ENCODE measurements at places on chromosomes 12 and 14.

GRCh38 chr12:45388545-45388944 is 172.7 kb downstream of the ANO6 start:
- peak; percentile 91 for ATAC-seq

- ATAC-seq: peak; percentile 13
These were observed 40.6 kb downstream of the ACTN1 start for GRCh38 chr14:68938271-68939150.

DNA sequence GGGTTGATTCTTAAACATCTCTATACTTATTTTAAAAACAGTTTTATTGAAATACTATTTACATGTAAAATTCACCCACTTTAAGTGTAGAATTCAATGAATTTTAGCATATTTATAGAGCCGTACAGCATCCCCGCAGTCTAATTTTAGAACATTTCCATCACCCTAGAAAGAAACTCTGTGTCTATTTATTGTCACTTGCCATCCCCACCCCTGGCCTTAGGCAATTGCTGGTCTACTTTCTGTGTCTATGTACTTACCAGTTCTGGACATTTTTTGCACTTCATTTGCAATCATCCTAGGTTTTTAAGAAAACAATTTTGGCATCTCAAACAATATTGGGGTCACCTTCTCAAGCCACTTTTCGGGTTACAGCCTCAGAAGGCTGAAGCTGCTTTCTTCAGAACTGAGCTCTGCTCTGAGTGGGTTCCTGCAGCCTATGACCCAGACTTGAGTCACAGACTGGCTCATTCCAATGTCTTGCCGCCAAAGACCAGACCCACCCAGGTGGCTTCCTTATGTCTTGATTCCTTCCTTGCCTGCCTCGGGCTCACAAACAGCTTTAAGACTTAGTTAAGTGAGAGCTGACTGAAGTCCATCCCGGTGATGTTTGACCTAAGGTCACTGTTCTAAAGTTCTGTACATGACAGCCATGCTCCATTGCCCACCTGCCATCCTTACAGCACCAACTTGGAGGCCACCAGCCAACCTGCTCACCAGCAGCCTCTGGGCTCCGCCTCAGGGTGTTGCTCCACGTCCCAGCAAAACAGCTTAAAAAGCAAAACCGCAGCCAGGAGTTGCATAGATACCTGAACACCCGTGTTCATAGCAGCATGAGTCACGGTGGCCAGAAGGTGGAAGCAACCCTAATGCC is 131.5 kb downstream of the CHST11 start:
- ATAC-seq: peak; percentile 82

GRCh38 chr12:45354399-45354798 is 138.5 kb downstream of the ANO6 start:
- ATAC-seq: no peak

DNA sequence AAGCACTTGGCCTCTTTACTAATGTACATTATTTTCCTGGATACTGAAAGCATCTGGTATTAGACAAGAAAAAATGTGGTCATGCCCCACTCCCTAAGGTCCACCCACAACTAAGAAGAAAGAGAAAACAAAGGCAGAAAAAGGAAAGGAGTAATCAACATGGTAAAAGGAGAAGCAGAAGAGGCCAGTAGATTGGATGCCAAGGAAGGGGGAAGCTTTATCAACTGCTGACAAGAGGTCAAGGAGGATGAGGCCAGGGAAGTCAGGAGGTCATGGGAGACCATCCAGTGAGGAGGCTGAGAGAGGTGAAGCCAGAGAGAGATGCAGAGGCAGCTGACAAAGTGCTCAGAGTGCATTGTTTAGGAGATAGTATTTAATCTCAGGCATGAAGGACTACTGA is 383.5 kb downstream of the ZFP36L1 start:
- ATAC-seq: no peak

DNA sequence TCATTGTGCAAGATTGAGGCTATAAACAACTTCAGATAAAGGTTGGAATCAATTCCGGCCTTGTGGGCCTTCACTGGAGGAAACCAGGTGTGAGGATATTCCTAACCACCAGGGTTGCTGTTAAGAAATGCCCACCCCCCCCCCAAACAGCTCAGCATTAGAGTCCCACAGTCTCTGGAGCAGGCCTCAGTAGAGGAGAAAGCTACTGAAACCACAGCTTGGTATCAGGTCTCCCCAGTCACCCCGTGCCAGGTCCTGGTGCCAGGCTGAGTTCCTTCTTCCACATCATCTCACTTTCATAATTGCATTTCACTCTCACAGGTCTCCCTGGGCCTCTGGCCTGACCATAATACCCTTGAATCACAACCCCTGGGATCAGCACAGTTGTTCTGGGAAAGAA is 12.5 kb downstream of the GALNT6 start:
- ATAC-seq: no peak

DNA sequence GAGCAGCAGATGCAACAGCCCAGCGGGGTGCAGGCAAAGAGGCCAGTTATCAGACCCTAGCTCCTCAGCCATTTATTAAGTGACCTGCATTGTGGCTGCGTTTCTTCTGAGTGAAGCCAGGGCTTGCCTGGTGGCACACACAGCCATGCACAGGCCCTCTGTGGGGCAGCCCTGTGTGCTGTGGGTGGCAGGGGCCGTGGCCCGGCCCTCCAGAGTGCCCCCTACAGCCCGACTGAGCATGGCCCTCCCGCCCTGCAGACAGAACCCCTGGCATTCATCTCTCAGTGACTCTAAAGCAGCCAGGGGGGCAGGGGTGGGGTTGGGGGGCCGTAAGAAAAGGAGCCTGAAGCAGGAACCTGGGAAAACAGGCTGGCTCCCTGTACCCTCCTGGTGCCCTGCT is 226.0 kb upstream of the PWP1 start:
- no peak for ATAC-seq

GRCh38 chr12:132353811-132354210 is 24.4 kb upstream of the GALNT9 start:
- no peak for ATAC-seq

- no peak for ATAC-seq
These were observed 279.9 kb upstream of the SYT1 start for GRCh38 chr12:78584695-78585094.

DNA sequence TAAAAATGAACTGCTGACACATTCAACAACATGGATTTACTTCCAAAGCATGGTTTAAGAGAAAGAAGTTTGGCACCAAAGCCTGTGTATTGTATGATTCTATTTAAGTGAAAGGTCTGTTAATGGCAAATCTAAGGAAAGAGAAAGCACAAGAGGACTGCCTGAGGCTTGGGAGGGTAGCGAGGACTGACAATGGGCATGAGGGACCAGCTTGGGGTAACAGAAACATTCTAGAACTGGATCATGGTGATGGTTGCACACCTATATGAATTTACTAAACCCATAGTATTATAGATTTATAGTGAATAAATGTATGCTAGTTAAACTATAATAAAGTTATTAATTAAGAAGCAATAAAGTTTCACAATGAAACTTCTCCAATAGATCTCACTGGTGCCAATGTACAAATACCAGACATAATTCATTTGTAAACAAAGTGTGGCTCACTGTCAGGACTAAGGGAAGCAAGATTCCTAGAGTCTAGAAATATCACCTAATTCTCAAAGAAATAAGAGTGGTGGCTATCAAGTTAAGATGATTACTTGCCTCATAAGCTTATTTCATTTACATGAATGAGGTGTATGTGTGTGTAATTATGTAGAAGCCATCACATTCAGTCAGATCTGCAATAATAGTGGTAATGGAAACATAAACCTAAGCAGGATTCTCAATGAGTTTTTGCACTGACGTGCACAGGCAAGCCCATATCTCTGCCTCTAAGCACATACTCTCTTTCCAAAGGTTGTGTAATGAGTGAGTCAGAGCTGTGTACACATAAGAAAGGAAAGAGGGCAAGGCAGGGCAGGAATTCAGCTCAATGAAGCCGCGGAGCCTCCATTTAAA is 353.4 kb downstream of the KCNH5 start:
- ATAC-seq: no peak

GRCh38 chr12:6998715-6999451 is 19.4 kb downstream of the LPCAT3 start:
- no peak for ATAC-seq

DNA sequence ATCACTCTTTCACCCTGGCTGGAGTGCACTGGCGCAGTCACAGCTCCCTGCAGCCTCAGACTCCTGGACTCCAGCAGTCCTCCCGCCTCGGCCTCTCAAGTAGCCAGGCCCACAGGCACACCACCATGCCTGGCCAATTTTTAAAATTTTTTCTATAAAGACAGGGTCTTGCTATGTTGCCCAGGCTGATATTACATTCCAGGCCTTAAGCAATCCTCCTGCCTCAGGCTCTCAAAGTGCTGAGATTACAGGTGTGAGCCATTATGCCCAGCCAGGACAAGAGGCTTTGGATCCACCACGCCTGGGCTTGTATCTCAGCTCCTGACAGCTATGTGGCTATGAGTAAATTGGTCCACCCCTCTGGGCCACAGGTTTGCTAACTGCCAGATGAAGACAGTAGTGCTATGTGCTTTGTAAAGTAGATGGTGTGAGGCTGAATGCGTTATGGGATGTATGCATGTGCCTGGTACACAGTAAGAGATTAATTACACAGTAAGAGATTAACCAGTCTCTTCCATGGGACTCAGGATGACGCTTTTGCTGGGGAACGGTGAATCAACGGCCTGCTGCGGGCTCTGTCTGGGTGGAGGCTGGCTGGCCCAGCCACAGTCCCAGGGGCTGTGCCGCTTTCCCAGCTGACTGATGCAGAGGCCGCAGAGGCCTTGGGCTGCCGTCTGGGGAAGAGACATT is 53.3 kb upstream of the NCOR2 start:
- ATAC-seq: peak; percentile 55

DNA sequence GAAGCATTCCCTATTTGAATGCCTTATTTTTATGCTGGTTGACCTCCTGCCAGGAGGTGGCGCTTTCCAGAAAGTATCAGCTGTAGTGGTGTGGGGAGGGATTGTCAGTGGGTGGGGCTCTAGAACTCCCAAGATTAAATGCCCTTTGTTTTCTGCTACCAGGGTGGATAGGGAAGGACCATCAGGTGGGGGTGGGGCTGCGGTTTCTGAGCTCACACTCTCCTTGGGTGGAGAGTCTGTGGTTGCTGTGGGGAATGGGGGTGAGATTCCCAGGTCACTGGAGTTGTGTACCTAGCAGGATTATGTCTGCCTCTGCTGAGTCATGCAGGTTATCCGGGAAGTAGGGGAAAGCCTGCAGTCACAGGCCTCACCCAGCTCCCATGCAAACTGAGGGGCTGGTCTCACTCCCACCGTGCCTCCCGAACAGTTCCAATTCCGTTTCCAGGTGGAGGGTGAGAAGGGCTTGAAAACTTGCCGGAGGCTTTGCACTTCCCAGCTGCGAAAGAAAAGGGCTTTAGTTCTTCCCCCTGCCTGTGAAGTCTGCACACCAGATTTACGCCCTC is 68.3 kb downstream of the ALG10B start:
- no peak for ATAC-seq

DNA sequence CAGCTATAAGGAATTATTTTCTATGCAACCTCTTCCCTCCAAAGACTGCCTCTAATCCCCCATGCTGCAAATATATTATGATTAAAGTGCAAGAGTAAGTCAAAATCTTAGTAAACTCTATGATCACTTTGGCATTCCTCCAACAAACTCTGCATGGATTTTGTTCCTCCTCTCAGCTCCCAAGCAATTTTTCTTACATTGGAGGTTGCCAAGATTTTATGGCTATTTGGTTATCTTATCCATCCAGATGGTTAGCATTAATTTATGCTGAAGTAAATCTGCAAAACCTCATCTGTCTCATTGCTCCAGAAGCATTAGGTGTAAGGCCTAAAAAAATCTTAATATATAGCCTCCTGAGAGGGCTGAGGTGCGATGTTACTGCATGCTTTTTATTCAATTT is 228.1 kb downstream of the CHST11 start:
- peak; percentile 77 for ATAC-seq

- no peak for ATAC-seq
These were observed 27.8 kb downstream of the FBRSL1 start for GRCh38 chr12:132517740-132518100.

DNA sequence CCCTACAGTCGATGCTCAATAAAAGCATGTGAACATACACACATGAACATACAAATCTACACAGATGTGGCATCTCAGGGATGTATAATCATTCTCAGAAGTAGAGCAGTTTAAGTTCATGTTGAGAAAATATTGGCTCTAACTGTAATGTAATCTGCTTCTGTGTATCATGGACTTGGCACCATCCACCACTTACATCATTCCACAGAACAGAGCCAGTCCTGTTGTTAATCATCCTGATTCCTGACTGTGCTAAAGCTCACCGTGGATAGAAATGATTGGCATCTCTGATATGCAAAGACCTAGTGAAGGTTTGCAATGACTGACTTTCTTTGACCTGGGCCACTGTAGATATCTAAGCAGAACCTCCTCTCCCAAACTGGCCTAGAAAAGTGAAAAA is 1141.3 kb downstream of the BCL11B start:
- no peak for ATAC-seq

DNA sequence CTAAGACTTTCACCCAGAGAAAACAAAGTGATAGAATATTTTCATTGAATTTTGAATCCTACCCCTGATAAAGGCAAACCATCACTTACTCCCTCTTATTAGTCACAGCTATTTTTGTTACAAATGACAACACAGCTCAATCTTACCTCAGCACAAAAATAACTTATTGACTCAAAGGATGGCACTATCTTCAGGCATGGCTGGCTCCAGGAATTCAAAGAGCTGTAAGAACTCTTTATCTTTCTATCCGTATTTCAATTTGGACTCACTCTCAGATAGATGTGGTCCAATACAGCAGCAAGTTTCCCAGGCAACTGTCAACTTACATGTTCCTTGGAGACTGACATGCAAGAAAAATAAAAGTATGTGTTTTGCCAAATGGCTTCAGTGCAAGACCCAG is 709.4 kb upstream of the MDGA2 start:
- ATAC-seq: no peak

DNA sequence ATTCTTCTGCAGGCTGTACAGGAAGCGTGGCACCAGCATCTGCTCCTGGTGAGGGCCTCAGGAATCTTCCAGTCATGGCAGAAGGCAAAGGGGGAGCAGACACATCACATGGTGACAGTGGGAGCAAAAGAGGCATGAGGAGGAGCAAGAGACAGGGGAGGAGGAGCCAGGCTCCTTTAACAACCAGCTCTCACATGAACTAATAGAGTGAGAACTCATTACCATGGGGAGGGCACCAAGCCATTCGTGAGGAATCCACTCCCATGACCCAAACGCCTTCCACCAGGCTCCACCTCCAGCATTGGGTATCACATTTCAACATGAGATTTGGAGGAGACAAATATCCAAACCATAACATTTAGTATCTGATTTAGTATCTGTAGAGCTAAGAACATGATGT is 14.7 kb upstream of the TRIM9 start:
- ATAC-seq: no peak

- ATAC-seq: peak; percentile 86
These were observed 213.0 kb downstream of the ADAMTS20 start for GRCh38 chr12:43338848-43339526.

DNA sequence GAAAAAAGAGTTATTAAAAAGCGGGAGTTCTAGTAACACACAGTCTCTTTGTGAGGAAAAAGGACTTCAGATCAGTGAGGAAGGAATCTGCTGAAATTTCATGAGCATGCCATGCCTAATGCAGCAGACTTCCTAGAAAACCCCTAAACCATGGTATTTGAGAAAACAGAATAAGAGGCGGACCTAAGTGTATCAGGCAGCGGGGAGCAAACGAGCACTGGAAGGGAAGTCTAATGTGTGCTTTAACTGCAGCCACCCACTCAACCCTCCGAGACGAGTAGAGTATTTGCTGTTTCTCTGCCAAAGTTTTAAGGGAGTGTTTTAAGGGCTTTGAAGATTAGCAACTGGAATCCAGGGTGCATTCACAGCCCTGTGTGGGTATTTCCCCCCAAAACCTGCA is 36.5 kb downstream of the ACADS start:
- no peak for ATAC-seq

GRCh38 chr14:75452900-75453816 is 25.3 kb downstream of the JDP2 start:
- peak; percentile 73 for ATAC-seq

- ATAC-seq: peak; percentile 73
These were observed at the start of gene BCL2L2 for GRCh38 chr14:23306412-23307145. Gene BCL2L2 (plus strand): TSS chr14:23306833. CDS start chr14:23307768, 935 bp downstream.
